B cell (primary cell): ENCODE measurements at places on chromosomes 16 and 17. TPM values are rescaled to one million over a fixed set of nuclear protein-coding genes. Genes with fewer than 3 reads are reported as not detected.

- DNase-seq: no peak
Observed at GRCh38 chr17:48834973-48835372, 4.1 kb downstream of the CALCOCO2 start.

Gene GALR2
- total RNA-seq: 0.42 TPM in 1 of 2 replicates, not detected in the other

- DNase-seq: no peak
Observed at GRCh38 chr17:5635949-5636348, 51.6 kb upstream of the NLRP1 start.

DNA sequence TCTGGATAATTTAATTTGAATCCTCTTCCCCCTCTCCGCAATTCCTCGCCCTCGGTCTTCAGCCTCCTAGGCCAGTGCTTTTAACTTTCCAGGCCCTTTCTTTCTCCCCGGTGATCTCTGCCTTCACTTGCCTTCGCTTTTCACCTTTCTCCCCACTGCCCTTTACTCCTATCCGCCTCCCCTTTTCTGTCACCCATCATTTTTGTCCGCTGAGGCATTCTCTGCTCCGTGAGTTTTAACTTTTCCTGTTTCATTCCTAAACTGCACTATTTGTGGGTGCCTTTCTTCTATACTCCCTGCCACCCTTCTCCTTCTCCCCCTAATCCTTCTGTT lies 729 bp downstream of the LONP2 start:
- no peak for DNase-seq

GRCh38 chr17:65470783-65471182 lies 90.7 kb downstream of the AXIN2 start:
- DNase-seq: no peak

DNA sequence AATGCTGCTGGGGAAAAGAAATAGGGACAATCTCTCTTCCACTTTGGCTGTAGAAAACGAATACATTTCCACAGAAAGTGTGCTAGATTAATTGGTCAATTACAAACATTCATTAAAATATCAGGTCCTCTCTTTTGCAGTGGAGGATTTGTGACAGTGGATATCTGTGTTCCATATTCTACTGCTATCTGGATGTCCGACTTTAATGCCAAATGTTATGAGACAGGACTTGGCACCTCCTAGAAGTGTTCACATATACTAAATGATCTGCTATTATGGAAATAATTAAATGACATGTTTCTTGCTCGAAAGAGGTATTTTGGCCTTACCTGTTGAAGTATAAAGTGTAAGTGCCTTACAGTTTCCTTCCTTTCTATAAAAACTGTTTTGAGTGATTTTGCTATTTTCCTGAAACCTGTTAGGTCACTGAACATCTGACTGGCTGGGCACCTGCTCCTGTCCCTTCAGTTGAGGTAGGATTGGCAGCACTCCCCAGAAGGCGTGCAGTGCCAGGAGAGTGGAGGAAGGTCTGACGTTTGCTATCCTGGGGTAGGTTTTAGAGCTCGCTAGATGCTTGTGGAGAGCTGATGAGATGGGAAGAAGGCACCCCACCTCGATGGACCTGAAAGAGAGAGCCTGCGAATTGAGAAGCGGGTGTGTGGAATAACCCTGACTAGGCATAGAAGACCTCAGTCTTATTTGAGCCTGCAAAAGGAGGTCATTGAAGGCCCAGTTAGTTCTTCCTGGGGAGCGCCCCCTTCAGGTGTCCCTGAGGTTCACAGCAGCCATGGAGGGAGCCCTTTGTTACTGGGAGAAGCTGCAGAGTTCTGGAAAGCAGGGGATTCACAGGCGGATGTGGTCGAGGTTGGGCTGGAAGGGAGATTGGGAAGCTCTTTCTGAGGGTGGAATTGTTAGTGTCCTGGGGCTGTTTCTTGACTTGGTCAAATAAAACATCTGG lies 159.4 kb upstream of the ZNF267 start:
- no peak for DNase-seq

Gene GFAP
- total RNA-seq: not detected in 2 replicates

DNA sequence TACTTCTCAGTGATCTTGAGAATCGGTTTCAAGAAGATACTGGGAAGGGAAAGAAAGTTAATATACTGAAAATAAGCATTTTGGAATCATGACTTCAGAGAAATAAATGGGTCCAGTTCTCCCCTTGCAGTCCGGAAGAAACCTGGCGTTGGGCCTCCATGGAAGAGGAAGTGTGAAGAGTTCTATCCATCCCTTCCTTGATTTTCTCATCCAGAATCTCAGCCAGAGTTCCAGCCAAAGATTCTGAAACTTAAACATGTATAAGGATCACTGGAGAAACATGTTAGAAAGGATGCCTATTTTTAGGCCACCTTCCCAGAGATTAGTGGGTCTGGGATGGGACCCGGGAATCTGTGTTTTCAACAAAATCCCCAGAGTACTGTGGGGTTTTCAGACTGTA lies 8.7 kb upstream of the GAS7 start:
- DNase-seq: no peak

DNA sequence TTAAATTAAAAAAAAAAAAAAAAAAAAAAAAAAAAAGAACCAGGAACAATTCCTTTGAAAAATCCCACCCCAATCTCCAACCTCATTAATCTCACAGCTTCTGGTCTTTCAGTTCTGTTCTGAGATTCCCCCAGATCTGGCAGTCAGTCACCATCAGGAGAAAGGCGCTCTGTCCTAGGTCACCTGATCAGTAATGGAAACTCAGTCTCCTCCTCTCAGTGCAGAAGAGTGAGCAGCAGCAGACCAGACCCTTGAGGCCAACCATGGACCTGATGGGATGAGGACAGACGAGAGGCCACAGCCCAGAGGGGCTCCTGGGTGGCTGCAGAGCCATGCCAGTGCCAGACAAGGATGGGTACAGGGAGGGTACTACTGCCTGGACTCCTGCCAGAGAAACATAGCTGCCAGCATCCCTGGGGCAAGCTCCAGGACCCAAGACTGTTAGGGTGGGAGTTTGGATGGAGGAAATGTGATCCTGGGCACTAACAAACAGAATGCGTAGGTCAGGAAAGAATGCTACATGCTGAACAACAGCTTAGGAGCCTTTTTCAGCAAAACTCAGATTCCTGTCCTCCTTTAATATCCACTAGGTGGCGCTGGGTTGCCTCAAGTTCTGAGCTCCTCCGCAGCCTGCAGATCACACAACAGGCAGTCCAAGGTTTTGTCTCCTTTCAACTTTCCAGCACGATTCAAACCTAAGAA lies 28.7 kb downstream of the MPG start:
- DNase-seq: peak; percentile 78

DNA sequence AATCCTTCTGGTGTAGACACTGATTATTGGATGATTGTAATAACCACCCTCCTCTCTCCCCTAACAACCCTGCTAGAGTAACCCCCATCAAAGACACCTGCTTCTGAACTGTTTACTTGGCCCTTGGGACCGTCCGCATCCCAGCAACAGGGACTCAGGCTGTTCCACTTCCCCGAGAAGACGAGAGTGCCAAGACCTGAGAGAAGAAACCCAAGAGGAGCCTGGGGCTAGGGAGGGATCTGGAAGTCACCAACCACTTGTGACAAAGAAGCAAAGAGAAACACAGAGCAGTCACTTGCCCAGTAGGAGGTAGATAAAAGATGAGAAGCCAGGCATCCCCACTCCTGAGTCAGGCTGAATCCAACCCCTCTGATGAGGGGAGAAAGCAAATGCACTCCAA lies 84.3 kb downstream of the CDH11 start:
- DNase-seq: no peak

GRCh38 chr17:81092518-81093095 lies 57.7 kb downstream of the BAIAP2 start:
- no peak for DNase-seq

- DNase-seq: no peak
Observed at GRCh38 chr17:66950325-66950724, 14.2 kb upstream of the CACNG4 start.

DNA sequence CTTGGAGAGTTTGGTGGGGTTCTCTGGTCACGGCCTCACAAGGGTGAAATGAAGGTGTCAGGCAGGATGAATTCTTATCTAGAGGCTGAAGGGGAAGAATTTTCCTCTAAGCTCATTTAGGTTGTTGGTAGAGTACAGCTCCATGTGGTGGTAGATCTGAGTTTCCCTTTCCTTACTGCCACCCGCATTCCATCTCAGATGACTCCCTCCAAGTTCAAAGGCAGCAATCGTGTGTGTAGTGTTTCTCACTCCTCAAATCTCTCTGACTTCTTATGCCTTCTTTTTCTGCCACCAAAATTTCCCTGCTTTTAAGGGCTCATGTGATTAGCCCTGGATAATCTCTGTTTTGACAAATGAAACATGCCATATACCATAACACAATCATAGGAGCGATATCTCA lies 135.5 kb upstream of the MYOCD start:
- no peak for DNase-seq

Gene NOG
- total RNA-seq: not detected in 2 replicates

Gene EPX
- not detected in 2 replicates for total RNA-seq

DNA sequence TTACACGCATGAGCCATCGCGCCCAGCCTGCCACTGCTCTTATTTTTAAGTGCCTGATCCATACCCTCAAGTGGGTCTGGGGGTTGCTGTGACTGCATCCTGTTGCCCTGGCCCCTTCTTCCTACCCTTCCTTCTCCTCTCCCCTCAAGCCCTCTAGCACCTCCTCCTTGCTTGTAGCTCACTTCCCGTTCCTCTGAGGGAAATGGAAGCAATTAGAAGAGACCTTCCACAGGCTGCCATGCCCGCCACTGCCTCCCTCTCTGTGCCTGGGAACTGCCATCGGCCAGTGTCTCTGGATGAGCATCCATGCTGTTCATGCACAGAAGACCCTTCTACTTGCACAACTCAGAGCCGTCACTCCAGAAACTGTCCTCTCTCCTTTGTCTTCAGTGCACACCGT lies 10.6 kb upstream of the TFAP4 start:
- no peak for DNase-seq

- no peak for DNase-seq
Observed at GRCh38 chr17:45135978-45136791, 698 bp downstream of the ACBD4 start.

Gene LGALS9B
- not detected in 2 replicates for total RNA-seq

DNA sequence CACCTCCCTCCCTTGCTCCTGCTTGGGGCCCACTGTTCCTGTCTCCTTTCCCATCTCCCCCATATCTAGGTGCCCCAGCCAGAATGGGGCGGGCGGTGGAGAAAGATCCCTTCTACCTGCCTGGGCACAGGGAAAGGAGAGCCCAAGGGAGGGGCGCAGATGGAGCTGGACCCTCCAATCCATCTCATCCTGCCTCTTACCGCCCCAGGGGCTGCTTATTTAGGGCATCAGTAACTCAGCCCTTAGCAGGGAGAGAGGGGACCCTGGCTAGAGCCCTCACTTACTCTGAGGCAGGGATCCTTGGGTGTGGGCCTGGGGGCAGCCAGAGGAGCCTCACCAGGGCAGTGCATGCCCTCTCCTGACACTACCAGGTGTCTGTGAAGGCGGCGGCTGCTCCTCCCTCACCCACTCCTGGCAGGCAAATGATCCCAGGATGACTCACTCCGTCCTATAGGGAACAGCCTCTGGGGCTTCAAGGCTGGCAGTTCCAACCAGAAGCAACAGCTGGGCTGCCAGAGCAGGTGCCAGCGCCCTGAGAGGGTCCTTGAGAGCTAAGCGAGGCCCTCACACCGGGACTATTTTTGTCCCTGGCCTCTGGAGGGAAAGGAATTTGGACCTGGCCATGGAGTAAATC lies 16.3 kb upstream of the BCAR1 start:
- no peak for DNase-seq

DNA sequence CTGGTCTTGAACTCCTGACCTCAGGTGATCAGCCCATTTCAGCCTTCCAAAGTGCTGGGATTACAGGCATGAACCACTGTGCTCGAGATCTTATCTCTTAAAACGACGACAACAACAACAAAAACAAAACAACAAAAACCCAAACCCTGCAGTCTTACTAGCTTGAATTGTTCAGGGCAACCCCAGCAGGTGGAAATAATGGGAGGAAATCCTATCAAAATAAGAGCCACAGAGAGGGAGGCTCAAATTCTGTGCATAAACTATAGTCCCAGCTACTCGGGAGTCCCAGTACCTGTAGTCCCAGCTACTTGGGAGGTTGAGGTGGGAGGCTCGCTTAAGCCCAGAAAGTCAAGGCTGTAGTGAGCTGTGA lies 16.5 kb upstream of the ATP6V0A1 start:
- no peak for DNase-seq

Gene SLC6A2
- total RNA-seq: not detected in 2 replicates

DNA sequence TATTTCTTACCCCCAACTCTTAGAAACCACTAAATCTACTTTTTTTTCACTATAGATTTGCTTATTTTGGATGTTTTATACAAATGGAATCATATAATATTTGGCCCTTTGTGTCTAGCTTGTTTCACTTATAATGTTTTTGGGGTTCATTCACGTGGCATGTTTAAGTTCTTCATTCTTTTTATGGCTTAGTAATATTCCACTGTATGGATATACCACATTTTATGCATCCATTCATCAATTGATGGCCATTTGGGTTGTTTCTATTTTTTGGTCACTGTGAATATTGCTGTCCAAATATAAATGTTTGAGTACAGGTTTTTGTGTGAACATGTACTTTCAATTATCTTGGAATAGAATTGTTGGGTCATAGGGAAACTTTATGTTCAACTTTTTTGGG lies 9.2 kb upstream of the NOS2 start:
- no peak for DNase-seq

Gene ZNF319
- total RNA-seq: 12.4 and 15.0 TPM in 2 replicates

Gene PPY
- total RNA-seq: not detected in 2 replicates

DNA sequence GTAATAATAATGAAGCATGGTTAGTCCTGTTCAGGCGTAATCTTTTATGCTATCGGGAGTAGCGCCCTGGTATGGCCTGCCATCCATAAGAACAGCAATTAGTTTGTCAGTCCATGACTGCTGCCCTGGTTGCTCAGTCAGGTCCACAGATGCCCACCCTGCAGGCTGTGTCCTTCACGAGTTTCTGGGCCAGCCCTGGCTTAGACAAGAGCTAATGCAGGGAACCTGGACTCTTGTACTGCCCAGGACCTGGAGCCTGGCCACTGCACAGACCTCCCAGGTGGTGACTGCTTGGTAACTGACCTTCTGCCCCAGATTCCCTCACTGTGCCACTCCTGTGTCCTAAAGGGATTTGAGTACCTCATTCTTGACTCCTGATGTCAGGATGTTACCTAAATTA lies 161.1 kb upstream of the NOG start:
- DNase-seq: no peak

GRCh38 chr16:20871941-20872815 lies 28.0 kb downstream of the DCUN1D3 start:
- DNase-seq: no peak

- no peak for DNase-seq
Observed at GRCh38 chr17:60602871-60603270, 2.9 kb downstream of the PPM1D start.

- DNase-seq: no peak
Observed at GRCh38 chr17:42519546-42520491, 16.2 kb upstream of the NAGLU start.

Gene KCNJ18
- not detected in 2 replicates for total RNA-seq

Gene CD19
- total RNA-seq: 303 and 306 TPM in 2 replicates

DNA sequence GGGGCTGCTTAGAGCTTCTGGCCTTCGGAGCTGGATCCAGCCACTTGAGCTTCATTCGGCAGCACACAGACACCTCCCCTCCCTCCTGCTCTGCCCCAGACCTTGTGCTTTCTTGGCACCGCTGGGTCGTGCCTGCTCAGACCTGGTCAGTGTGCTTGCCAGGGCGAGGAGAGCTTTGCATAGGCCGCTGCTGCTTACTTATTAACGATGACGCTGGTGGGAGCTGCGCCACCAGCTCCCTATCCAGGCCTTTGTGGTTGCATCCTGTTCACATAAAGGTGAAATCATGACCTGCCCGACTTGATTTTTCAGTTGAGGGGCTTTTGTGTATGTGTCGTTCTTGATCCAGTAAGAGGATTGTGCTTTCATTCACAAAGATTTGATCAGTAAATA lies 101.1 kb downstream of the MSI2 start:
- peak; percentile 29 for DNase-seq
